H1 (cell line): ENCODE measurements at places on chromosomes 4 and X. TPM values are rescaled to one million over a fixed set of nuclear protein-coding genes. Genes with fewer than 3 reads are reported as not detected.

Gene PROM1
- 59.7 and 65.4 TPM in 2 replicates for total RNA-seq

Gene KLHL4
- total RNA-seq, result 16.0 and 16.9 TPM in 2 replicates

Gene TRIM2
- 58.1 and 59.8 TPM in 2 replicates for total RNA-seq

Gene SLC9B2
- 5.2 and 5.9 TPM in 2 replicates for total RNA-seq

DNA sequence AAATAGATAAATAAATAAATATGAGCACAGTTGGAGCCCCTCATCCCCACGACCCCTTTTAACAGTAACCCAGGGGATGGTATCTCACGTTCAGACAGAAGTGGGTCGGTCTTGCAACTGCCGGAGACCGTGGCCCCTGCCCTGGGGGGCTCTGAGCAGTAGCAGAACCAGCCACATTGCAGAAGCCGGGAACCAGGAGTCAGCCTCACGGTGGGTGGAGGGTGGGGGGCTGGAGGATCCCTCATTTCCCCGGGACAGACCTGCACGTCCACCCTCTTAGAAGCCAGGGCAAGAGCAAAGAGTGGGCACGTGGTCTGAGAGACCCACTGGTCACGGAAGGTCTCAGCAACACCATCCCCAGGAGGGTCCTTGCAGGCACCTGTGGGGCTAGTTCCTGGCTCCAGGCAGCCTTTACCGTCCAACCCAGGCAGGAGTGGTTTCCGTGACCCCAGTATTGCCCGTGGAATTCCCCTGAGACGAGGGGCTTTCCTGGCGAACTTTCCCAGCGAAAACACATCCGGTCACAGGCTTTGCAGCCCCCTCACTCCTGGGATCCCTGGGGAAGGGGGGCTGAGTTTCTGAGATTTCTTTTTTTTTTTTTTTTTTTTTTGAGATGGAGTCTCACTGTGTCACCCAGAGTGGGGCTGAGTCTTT is 8.8 kb upstream of the IL3RA start:
- DNase-seq, result no peak

DNA sequence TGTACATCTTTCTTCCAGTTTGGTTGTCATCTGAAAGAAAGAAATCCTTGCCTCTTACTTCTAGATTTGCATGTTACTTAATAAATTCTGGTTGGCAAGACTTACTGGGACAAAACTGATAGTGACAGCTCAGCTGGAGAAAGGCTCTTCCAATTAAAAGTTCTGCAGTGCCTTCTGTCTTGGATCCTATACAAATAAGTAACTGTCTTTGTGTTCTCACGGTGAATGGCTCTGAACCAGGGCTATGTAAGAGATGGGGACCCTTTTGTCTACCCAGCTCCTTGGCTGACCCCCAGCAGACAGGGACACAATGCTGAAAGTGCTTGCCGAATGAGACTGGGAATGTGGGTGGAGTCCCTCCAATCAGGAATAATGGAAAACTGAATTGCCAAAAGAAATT is 89.5 kb downstream of the AASDH start:
- DNase-seq, result no peak

DNA sequence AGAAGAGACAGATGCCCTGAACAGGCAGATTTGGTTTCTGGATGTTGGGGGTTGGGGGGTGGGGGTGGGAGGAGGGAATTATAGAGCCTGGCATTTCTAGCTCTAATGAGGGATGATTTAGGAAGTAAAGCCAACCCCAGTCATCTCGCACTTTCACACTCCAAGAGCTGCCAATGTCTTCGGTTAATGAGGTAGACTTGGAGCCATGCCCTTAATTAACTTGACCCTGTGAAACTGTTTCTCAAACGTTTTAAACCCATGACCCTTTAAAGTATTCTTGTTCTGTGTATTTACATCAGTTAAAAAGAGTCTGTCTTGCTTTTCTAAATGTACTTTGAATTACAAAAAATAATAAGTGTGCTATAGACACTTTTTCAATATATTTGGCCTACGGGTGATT is 466.9 kb downstream of the FAT4 start:
- no peak for DNase-seq

- DNase-seq, result no peak
Observed at GRCh38 chrX:105658136-105658535, 164.2 kb upstream of the NRK start.
